Stromal cell of bone marrow (primary cell): ENCODE measurements at places on chromosomes 13 and 19.

GRCh38 chr13:33782631-33783030 lies 35.3 kb upstream of the RFC3 start:
- no peak for DNase-seq

- DNase-seq, result no peak
Observed at GRCh38 chr19:16066611-16067104, 9.6 kb upstream of the TPM4 start.

DNA sequence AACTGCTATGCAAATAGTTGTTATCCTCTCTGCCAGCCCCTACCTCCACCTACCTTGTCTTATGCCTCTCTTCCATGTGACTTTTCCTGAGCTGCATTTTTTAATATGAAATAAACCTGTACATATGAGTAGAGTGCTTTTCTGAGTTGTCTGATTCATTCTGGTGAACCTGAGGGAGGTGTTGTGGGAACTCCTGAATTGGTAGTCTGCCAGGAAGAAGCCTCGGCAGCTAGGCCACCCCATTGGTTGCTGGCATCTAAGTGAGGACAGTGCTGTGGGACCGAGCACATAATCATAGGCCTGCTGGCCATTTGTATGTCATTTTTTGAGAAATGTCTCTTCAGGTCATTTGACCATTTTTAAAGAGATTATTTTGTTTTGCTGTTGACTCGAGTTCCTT lies 1146.8 kb downstream of the UQCRFS1 start:
- DNase-seq, result no peak

GRCh38 chr13:107743983-107744382 lies 471.4 kb downstream of the LIG4 start:
- DNase-seq, result peak; percentile 47

- no peak for DNase-seq
Observed at GRCh38 chr19:3667037-3667638, 33.1 kb downstream of the PIP5K1C start.

DNA sequence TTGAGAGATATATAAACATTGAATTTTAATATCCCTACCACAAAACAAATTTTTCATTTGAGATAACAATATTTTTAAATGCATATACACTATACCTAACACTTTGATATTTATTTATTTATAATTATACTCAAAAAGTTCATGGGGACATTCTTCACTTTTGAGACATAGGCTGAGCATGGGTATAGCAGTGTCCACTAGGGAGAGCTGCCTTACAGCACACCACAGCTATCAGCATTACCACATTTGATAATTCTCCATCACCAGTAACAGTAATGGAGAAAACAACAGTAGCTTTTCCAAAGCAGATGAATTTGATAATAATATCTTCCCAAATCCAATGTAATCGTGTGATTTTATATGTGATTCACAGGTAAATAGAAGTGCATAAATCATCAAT lies 626.1 kb downstream of the DACH1 start:
- no peak for DNase-seq

DNA sequence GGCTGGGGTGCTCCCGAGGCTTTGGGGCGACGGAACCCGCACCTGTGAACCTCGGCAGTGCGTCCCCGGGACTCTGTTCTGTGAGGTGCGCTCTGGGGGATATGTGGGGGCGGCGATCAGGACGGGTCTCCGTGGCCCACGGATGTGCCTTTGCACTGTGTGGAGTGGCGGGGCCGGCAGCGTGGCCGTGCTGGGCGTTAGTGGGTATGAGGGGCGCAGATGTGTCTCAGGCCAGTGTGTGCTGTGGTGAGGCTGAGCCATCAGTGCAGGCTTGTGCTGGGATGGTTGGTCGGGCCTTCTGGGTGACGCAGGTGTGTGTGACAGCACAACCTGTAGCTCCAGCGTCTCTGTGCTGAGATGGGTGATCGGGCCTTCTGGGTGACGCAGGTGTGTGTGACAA lies 16.9 kb downstream of the ZNF331 start:
- DNase-seq, result no peak

- no peak for DNase-seq
Observed at GRCh38 chr19:32692727-32693061, 1.1 kb downstream of the NUDT19 start.

GRCh38 chr19:41799444-41800000 lies 3.1 kb downstream of the CEACAM3 start:
- DNase-seq, result no peak

GRCh38 chr19:40228346-40228745 lies 1.9 kb upstream of the CCNP start:
- no peak for DNase-seq

DNA sequence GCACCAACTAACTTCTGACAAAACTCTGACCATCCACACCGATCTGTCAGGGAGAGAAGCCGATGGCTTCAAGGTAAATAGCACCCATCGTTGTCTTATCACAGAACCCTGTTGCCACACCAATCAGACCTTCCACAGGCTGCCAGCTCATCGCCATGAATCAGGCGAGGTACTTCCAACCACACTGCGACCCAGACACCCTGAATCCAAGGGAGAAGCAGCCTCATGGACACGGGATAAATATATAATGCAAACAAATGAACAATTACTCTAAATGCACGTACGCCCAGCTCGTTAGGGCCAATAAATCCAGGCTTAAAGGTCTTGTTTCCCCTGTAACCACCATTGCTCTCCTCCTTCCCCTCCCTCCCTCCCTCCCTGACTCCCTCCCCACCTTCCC lies 20.8 kb downstream of the RANBP3 start:
- DNase-seq, result no peak

DNA sequence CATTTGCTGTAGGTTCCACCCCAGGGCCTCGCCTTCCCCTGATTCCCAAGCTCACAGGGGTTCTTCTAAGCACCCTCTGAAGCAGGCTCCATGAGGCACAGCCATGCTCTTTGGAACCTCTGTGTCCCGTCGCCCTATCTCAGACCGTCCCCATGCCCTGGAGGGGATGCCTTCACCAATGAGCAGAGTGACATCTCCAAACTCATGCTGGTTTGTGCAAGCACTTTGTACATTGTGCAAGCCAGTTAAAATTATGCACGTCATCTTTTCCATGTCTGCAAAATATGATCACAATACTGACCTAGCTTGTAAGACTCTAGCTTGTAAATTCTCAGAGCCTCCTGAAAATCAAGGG lies 46.5 kb upstream of the RAP2A start:
- no peak for DNase-seq

- DNase-seq, result peak; percentile 73
Observed at GRCh38 chr19:1566392-1567115, 1.6 kb downstream of the MEX3D start.

- DNase-seq, result no peak
Observed at GRCh38 chr13:40514802-40515201, 151.6 kb downstream of the FOXO1 start.

DNA sequence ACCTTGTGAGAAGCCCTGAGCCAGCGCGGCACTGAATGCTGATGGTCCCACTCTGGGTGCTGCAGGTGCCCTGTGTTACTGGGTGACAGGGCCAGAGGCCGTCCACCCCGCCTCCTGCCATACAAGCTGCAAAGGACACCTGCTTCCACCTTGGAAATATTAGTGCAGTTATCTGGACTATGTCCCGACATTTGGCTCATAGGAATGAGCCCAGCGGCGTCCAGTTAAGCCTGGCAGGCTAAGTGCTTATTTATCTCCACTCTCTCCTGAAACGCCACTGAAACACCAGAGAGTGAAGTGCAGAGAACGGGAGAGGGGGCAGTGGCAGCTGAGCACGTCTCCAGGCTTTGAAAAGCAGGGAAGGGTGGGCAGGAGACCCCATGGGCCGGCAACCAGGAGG lies 145.8 kb downstream of the KDM4B start:
- no peak for DNase-seq

- DNase-seq, result no peak
Observed at GRCh38 chr19:21921691-21922180, 85.8 kb upstream of the ZNF43 start.

DNA sequence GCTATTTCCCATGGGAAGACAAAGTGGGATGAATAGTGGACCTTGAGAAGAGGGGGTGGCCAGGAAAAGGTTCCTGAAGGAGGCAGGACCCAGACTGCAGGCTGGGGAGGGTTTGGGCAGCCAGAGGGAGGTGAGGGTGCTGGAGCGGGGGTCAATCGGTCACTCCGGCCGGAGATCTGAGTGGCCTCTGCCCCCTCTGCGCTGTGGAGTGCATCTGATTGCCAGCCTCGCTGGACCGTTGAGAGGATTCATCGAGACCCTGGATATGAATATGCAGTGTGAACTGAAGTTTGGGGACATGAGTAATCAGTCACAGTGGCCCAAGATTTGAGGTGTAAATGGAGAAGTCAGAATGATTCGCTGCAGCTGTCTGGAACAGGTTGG lies 5.5 kb upstream of the ZNF580 start:
- DNase-seq, result no peak

GRCh38 chr13:48294653-48295052 lies 8.9 kb upstream of the RB1 start:
- DNase-seq, result no peak

GRCh38 chr13:38661010-38661675 lies 25.7 kb upstream of the FREM2 start:
- no peak for DNase-seq

DNA sequence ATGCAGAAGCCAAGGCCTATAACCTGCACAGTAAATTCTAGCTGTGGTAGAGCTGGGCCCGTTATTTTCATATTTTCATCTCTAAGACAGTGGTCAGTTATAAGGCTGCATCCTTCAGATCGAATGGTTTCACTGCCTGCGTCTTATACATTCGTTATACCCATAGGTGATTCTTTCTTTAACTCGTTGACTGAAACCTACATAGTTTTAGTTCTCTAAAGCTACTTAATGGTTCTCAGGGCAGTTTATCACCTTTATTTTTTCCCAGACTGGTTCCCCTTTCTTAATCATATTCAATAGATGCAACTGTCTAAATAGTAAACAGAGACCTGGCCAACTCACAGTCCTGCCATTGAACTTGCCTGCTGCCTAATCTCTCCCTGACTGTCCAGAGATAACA lies 615.3 kb upstream of the SLITRK1 start:
- no peak for DNase-seq

DNA sequence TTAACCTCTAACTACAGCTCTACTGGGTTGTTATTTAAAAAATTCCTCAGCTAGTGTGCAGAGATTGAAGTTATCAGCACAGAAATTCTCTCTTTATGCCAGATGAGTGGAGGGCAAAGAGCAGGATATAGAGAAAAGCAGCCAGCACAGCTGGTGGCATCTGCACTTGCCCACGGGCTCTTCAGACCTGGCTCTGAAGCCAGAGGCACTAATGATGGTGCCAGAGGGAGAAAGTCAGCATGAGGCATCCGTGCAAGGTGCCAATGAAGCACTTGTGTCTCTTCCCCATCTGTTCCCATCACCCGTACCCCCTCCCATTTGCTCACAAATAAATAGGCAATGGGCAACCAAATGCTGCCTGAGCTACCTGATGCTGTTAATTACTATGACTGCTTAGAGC lies 138.9 kb downstream of the OLFM4 start:
- no peak for DNase-seq

- DNase-seq, result peak; percentile 99
Observed at GRCh38 chr19:44304659-44305193, at the start of gene ZNF235. Gene ZNF235 (minus strand): TSS chr19:44305025. CDS start chr19:44303404, 1,621 bp downstream.

- no peak for DNase-seq
Observed at GRCh38 chr19:29421196-29421545, 104.6 kb upstream of the VSTM2B start.

- no peak for DNase-seq
Observed at GRCh38 chr13:98228661-98229341, 51.7 kb upstream of the RNF113B start.

GRCh38 chr13:30774214-30774730 lies 38.9 kb downstream of the ALOX5AP start:
- no peak for DNase-seq

DNA sequence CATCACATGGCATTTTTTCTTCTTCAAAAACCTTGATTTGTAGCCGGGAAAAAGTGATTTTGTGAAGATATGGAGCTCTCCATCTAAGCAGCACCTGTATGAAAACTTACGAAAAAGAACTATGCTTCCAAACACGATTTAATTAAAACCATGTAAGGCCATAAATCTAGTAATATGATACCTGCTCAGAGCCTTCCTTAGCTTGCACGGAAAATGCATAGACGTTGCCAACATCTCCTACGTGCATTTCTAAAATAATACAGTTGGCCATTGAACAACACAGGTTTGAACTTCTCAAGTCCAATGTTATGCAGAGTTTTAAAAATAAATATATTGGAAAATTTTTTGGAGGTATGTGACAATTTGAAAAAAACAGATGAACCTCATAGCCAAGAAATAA lies 59.1 kb upstream of the RNF113B start:
- DNase-seq, result no peak

DNA sequence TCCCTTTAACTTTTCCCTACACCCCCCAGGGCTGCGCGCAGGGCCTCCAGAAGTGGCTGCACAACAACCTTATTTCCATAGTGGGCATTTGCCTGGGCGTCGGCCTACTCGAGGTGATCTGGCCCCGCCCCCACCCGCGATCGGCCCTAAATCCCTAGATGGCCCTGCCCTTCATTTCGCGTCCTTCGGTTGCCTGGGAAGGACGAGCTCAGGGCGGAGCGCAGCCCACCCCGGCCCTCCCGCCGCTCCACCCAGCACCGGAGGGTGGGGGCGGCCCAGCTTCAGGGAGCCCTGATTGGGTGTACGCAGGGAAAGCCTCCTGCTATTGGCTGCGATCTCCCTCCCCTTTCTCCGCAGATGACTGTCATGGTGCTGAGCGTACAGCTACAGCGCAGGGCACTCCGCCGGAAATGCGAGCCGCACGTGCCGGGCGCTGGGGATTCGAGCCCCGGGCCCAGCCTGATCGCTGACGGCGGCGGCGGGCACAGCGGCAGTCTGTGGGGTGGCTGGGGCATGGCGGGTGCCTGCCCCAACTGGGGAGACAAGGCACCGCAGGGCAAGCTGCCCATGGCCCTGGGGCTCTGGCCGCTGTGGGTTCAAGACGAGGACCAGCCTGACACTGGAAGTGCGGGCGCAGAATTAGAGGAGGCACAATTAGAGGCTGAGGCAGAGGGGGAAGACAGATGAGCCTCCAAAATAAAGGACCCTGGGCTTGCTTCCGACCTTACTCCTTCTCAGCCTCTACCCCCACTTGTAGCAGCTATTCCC lies 4.3 kb downstream of the CD37 start:
- DNase-seq, result peak; percentile 66

- no peak for DNase-seq
Observed at GRCh38 chr19:10701955-10702525, 801 bp downstream of the QTRT1 start.
